ENCODE measurements at places on chromosomes 7 and 10.

- no peak for DNase-seq
Measured at GRCh38 chr7:80740778-80741545, 102.5 kb downstream of the CD36 start.

DNA sequence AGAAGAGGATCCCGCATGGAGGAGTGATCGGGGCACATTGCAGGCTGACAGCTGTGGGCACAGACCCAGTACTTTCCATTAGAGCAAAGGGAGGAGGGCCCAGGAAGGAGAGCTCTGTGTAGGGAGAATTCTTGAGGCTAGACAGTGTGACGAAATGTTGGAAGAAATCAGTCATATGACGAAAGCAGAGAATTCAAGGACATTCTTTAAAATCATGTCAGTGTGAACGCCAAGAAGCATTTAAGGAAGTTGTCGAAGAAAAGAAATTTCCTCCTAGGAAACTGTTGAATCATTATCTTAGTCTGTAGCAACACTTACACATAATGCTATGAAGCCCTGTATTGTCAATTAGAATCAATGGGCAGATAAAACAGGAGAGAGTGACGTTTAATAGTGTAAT is 191.3 kb upstream of the ADARB2 start:
- DNase-seq, result no peak

GRCh38 chr7:47932016-47932415 is 16.2 kb downstream of the PKD1L1 start:
- DNase-seq, result no peak

DNA sequence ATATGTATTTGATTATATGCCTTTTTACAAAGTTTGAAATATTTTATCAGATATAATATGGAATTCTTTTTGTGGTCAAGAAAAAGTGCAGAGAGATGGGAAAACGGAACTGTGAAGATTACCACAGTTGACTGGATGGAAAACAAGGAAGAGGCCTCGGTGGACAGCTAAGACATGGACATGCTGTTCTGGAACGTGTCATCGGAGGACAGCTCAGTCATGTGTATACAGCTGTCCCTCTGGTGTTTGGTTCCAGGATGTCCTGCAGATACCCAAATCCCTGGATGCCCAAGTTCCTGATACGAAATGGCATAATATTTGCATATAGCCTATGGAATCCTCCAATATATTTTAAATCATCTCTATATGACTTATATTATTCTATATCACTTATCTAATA is 49.4 kb downstream of the TRIL start:
- no peak for DNase-seq

DNA sequence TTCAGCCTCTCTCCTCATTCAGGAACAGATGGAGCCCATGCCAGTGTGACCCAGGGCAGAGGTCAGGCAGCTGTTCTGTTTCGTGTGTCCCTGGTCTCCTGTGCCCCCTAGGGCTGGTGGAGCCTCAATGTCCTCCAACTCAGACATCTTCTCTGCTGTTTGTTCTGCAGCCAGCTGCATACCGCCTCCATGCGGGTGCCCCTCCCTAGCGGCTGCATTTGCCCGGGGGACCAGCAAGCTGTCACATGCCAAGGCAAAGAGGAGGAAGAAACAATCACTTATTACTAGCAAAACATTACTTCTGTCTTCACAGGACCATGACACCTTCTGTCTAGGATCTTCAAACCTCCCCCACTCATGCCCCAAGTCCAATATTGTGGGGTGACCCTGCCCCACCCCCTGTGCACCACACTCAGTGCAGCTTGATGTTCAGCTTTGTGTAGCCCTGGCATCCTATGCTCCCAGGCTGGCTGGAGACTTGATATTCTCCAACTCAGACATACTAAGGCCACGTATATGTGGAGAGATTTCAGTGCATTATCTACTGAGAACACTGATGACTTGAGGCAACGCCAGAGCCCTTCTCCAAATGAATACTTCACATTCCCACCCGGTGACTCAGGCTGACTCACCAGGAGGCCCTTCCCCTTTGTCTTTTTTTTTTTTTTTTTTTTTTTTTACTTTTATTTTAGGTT is 188.9 kb downstream of the SKIDA1 start:
- DNase-seq, result peak; percentile 66

- DNase-seq, result no peak
Measured at GRCh38 chr7:77606562-77606961, 69.5 kb downstream of the PTPN12 start.

GRCh38 chr7:112162142-112162766 is 43.9 kb downstream of the DOCK4 start:
- DNase-seq, result no peak

GRCh38 chr10:8045726-8046494 is 8.6 kb upstream of the GATA3 start:
- DNase-seq, result no peak

DNA sequence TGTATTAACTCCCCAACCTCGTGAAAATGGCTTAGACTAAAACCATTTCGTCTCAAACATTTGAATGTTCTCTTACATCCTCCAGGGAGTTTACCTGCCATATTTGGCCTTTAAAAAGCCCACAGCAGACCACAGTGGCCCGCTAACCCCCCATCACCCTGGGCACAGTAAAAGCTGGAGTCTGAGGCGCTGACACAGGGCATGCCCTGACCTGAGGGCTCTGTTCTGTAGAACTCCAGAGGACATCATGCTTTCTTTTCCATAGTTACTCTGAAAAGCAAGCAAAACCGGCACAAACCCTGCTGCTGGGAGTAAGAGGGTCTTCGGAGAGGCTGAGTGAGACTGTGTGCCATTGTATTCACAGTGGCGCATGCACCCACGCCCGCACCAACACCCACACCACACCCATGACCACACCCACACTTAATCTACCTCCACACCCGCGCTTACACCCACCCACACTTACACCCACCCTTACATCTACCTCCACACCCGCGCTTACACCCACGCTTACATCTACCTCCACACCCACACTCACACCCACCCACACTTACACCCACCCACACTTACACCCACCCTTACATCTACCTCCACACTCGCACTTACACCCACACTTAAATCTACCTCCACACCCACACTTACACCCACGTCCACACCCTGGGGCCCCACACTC is 32.1 kb downstream of the LRRC27 start:
- no peak for DNase-seq

- no peak for DNase-seq
Measured at GRCh38 chr10:62842983-62843382, 26.8 kb upstream of the EGR2 start.

GRCh38 chr7:1136841-1137516 is 23.0 kb downstream of the ZFAND2A start:
- peak; percentile 50 for DNase-seq

DNA sequence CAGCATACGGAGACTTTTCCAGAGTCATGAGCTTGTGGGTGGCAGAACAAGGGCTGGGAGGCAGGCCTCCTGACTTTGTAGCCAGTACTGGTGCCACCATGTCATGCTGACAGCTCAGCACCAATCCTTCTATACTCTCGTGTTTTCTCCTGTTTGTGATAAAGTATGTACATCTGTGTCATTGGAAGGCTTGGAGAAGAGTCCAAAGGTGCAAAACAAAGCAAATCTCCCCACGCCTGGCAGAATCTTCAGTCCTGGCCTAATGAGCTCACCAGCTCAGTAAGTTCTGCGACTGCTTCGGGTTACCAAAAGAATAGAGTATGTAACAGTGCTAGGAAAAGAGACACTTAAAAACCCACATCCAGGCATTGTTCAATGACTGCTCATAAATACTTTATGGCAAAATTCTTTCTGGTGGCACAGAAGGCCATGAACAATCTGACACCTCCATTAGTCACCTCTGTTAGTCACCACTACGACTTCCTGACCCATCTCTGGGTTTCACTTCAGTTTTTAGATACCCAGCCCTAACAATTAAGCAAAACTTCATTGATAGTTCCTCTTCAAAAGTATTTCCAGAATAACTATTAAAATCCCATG is 24.5 kb downstream of the STEAP1 start:
- DNase-seq, result no peak

DNA sequence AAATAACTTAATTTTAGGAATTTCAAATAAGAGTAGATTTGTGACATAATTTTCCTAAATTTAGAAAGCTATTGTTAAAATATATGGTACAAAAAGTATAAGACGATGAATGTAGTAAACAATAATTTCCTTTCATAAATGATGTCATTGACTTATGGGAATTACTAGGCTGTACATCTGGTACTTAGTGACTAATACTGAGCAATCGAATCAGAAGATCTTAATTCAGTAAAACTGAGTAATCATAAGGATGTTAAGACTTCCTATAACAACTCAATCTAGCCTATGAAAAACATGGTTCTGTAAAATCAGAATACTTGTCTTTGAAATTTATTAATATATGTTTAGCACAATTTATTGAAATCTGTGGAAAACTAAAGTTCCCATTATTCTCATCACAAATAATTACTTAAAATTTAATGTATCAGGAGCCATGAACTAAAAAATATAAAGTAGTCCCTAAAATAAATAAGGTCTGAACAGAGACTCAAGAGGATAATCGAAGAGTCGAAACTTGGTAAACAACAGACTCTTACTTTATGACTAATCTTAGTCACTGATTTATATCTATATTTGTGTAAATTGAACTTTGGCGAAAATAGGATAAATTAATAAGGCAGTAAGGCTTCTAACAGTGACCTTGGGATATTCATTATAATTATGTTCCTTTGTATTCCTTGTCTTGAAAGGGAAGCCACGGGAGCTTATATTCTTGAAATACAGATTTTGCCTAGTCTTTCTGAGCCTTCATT is 142.1 kb downstream of the HGF start:
- DNase-seq, result no peak

GRCh38 chr10:80506189-80506575 is 31.5 kb upstream of the SH2D4B start:
- no peak for DNase-seq

- DNase-seq, result no peak
Measured at GRCh38 chr7:143394777-143395176, 13.6 kb downstream of the ZYX start.

GRCh38 chr7:75795831-75796285 is 17.7 kb downstream of the CCL24 start:
- DNase-seq, result no peak

GRCh38 chr10:2900530-2900929 is 166.8 kb upstream of the PFKP start:
- DNase-seq, result no peak

- no peak for DNase-seq
Measured at GRCh38 chr7:135994466-135995205, 17.5 kb upstream of the MTPN start.

DNA sequence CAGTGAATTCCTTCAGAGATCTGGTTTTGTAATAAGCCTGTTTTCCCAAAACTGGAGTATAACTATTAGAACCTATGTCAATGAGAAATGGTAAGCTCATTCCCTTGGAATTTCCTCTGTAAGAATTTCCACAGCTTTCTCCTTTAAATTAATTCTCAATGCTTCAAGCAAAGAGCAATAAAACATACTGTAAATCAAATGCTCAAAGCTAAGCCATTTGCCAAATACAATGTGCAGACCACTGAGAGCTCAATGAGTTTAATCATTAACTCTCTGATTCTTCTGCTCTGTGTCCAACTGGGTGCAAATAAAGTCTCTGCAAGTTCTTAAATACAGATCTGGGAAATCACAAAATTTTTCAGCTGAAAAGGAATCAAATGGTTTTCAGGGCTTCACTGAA is 227.6 kb upstream of the IMMP2L start:
- no peak for DNase-seq

DNA sequence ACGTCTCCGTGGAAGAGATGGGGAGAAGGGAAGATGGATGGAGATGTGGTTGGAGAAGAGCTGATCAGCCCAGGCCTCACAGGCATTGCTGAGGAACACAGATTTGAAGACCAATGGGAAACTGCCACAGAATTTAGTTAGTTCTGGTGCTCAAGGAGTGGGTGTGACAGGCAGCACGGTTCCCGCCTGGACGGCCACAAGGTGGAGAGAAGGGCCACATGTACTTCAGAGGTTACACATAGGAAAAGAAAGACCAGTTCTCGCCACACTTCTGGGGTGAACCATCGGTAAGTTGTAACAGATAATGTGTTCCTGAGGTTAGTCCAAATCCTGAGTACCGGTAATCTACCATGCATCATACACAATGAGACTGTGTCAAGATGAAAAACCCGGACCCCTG is 29.5 kb upstream of the GJD4 start:
- no peak for DNase-seq

- DNase-seq, result peak; percentile 7
Measured at GRCh38 chr7:129907122-129907736, 45.5 kb downstream of the UBE2H start.

DNA sequence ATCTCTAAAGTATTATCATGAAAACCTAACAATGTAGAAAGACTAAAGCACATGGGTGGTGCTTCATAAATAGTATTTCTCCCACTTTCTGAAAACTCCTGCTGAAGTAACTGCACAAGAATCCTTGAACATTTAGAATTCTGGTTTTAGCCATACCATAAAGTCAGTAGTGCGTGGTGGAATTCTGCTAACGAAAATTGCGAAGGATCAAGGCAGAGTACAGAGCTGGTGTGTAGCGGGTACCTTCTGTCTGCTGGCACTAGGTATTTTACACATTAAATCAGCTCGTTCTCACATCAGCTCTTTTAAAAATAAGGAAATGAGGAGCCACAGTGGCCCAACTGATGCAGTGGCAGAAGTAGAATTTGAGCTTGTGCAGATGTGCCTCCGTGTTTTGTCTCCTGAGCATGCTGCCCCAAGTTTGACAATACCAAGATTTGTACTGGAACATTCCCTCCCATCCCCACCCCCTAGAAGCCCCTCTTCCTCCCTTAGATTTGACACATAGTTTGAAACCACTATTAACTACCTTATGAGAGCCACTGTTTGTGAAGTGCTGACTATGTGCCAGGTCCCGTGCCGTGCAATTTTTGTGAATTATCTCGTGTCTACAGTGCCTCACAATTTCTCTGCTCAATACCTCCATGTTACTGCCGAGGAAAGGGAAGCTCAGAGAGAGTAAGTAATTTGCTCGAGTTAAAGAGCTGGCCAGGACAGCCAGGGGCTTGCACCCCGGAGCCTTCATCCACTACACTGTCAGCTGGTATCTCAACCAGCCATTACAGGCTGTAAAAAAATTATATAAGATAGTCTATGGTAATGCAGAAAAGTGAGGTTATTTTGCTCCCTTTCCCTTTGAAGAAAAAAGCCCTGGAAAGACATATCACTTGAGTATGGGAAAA is 66.9 kb downstream of the EGFR start:
- no peak for DNase-seq

DNA sequence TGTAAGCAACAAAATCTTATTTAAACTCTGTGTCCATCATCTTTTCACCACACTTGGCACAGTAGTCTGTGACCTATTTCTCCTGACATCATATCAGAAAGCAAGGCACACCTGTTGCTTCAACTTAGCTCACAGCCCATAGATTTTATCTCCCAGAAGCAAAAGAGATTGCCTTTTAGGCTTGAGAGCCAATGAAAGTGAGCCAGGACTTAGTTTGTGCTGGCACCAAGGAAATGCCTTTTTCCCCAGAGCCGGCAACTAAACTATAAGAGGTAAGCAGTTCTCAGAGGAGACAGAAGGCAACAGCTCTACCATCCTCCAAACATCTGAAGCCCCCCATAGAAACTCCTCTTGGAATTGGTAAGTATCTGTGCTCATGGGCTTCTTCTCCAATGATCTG is at the start of gene ACSM6:
Gene ACSM6, plus strand, starts transcription at position 295 of the 400 bp plus-strand sequence. CDS start 248 bp downstream, outside the sequence.
- DNase-seq, result no peak

- DNase-seq, result no peak
Measured at GRCh38 chr10:25778646-25779045, 155.4 kb upstream of the MYO3A start.
